ENCODE measurements at places on chromosomes 4 and X.

- DNase-seq: no peak
Measured at GRCh38 chr4:7531640-7531994, 96.9 kb upstream of the PSAPL1 start.

- DNase-seq: no peak
Measured at GRCh38 chr4:14857475-14857874, 144.8 kb upstream of the CPEB2 start.

DNA sequence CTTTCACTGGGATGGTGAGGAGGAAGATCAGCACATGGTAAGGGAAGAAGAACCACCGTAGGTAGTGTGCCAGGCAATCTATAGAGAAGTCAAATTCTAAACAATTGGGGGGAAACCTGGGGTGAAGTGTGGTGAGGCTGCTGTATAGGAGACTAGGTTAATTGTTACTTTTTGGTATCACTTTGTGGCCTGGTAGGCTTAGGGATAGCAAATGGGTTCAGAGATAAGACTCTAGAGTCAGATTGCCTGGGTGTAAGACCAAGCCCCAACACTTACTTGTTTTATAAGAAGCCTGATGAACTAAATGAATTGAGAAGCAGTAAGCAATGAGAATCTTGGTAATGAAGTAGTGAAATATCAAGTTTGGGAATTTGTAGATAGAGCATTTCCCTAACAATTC is 8.7 kb downstream of the SMAD1 start:
- DNase-seq: no peak

- DNase-seq: no peak
Measured at GRCh38 chrX:18755651-18756050, 48.2 kb downstream of the PPEF1 start.

GRCh38 chr4:15396157-15396800 is 31.6 kb upstream of the C1QTNF7 start:
- peak; percentile 57 for DNase-seq

- DNase-seq: no peak
Measured at GRCh38 chr4:31422006-31422405, 701.8 kb downstream of the PCDH7 start.
